Renal pelvis (tissue), 12 donors: ENCODE measurements at places on chromosomes 5 and 9. TPM values are rescaled to one million over a fixed set of nuclear protein-coding genes. Genes with fewer than 3 reads are reported as not detected.

Gene SHC3
- 2.3 TPM for polyA plus RNA-seq

DNA sequence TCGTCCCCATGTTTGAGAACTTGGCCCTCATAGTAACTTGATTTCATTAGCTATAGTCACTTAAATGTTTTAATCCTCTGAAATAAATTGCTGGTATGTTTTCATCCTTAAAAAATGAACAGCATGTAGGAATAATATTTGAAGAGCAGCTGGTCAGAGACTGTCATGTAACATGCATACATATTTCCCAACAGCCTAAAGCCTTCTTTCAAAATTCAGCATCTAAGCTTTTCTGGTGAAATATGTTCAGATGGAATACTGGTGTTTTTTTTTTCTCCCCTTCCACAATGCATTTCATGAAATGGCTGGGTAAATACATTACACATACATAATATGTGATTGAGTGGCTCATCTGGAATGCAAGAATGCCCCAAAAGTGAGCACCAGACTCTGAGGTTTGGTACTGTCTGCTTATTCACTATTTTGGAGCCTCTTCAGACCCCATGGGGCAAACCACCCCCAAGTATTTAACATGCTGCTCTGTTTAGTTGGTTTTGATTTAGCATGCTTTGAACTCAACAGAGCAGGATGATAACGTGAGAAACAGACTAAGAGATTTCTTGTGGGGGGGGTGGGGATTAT, 94.0 kb downstream of the SMARCA2 start:
- no peak for DNase-seq

DNA sequence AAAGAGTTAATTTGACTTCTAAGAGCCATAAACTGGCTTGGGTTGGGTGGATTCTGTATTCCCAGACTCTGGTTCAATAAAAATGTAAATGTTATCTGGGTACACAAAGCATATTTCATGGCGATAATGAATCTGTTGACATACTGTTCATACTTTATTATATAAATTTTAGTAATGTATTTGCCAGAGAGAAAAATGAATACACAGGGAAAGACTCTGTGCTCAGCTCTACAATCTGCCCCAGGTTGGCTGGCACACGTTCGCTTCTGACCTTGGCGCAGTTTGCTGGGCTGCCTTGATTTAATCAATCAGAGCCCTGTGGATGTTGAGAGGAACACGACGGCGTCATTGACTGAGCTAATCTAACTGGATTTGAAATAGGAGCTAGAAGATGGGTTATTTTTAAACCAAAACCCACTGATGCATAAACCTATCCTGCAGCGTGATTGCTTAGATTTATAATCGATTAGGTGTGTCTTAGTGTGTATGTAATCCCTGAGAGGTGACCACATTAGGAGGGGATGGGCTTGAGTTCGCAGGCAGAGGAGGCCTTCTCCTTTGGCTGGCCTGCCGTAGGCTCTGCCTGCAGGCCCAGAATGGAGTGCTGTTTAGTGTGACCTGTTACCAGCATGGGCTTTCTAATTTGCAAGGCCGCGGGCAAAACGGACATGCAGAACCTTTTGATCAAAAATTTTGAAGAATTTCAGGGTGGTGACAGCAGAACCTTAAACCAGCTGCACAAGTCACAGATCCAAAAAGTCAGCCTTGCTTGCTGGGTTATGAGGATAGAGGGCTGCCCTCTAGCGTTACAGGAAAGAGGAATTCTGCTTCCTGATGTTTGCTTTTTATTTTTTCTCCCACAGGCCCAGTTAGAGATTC, 3.9 kb upstream of the ADCY2 start:
- DNase-seq, result no peak

GRCh38 chr5:112549605-112550166, 130.6 kb upstream of the EPB41L4A start:
- DNase-seq, result no peak
